ENCODE measurements at places on chromosomes 12 and 14.

DNA sequence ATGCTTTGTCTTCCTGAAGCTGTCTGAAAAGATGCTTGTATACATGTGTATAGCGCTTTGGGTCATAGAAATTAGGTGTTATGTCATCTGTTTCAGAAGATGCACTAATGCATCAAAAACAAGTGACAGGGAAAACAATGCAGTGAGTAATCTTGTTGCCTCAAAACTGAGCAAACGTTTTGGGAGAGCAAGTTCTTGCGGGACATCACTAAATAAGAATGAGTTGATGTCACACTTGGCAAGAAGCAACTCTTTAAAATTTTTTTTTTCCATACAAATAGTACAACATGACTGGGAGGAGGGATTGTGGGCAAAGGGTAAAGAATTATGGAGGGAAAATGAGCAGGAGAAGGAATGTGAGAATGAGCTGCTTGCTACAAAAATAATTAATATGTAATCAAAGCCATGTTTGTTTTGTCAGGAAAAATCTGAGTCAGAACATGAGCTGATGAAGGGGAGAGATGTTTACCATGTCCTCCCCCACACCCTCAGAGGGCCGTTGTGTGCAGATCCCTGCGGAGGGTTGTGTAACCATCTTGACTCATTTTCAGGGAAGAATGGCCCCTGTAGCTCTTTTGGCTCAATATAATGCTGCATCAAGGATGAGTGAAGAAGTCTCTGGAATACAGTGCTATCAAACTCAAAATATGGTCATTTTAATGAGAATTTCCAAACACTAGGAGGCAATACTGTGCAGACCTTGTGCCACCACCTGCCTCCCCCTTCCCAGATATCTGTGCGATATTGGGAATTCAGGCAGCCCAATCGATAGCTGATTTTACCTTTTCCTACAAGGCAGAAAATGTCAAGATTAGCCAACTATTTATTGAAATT, 41.4 kb downstream of the BORCS5 start:
- no peak for DNase-seq

- no peak for DNase-seq
Measured at GRCh38 chr12:41205070-41205709, 17.1 kb downstream of the PDZRN4 start.

DNA sequence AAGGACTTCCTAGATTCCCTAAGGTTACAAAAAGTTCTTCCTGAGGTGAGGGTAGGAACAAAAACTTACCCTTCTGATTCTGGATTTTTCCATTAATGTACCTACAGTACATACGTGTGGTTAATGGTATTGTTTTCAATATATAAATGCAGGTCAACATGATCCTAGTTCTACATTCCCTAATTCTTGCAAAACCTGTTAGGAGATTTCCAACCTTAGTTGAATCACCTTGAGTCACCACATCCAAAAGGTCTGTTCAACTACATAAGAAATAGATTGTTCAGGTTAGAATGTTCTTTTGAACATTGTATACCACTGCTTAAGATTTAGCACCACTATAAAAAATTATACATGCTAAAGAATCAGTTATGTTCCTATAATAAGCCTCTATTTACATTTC, 118.9 kb downstream of the GARIN6 start:
- DNase-seq: no peak

DNA sequence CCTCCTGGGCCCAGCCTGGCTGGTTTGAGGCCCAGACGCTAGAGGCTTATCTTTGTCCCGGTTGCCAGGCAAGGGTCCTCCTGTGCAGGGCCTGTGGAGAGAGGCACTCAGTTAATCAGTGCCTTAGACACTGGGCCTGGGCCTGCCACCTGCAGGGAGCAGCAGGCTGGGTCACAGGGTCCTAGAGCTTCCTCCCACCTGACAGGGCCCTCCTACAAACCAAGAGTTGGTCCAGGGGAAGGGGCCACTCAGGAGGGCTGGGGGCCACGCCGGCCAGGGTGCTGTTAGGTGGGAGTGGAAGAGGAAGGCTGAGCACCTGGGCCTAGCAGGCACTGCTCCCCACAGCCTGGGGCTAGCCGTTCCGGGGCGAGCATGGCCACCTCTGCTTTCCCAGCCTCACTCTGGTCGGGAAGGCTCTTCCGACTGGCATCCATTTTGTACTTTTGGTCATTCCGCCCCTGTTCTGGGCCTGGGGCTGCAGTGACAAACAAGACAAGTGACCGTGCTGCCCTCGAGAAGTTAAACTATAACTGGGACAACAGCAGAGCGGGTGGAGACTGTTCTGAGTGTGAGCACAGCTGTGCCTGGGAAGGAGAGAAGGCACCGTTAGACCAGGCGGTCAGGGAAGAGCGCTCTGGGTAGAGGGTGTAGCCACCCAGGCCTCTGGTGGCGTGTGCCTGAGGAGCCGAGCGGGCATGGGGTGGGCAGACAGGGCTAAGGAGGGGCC, 27.2 kb downstream of the FBRSL1 start:
- no peak for DNase-seq

DNA sequence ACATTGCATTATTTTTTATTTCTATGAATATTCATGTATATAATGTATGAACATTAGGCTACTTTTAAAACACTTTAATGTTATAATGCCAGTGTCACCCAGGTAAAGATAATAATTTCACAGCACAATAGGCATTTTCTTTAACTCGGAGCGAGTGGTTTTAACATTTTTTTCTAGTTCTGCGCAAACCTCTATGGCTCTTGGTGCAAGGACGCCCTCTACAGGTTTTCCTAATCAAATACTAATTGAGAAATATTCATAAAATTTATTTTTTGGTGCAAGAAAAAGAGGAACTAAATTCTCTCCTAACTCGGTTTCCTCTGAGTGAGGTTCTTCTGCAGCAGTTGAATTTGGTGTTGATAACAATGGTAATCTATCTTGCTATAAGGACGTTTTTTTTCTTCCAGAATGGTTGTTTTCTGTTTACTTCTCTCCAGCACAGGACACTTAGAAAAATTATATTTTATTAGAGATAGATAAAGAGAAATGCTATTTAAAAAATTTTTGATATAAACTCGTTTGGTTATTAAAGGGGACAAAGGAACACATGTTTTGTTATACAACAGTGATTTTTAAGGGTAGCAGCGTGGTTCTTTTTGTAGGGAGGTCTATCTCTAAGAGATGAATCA, 2.4 kb upstream of the WIF1 start:
- DNase-seq: no peak

GRCh38 chr14:68628605-68629310, 164.1 kb downstream of the ZFP36L1 start:
- no peak for DNase-seq

- no peak for DNase-seq
Measured at GRCh38 chr12:38384816-38385378, 68.3 kb downstream of the ALG10B start.

- DNase-seq: no peak
Measured at GRCh38 chr12:46660719-46661109, 165.1 kb downstream of the SLC38A4 start.

DNA sequence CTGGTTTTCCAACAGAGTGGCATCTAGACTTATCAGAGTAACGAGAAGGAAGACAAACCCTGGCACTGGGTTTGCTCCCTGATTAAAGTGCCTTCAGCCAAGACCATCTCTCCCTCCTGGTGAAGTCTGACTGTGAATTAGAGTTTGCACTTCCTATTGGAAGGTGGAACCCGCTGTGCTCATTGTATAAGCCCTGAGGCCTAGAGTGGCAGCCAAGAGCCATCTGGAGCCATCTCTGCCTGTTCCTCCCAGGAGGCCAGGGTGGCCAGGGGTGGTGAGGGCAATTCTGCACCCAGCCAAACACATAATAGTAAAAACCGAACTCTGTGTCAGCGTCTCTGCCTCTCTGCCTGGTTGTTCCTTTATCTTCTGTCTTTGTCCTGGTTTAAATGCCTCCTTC, 25.0 kb downstream of the MFAP5 start:
- no peak for DNase-seq

DNA sequence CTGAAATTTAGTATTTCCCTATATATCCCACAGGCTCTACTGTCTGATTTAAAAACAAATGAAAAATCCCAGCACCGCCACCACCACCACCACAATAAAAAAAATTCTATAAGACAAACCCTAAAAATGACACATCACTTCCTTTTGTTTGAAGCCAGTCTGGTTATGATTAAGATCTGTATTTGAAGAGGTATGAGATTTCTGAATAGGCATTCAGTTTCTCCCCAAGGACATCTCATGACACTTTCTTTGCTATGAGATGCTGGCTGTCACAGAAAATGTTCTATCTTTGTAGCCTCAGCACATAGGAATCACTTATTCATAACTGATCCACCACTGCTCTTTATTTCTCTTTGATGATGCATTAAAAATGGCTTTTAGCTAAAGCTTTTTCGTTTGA, 1071.0 kb downstream of the SLC6A15 start:
- no peak for DNase-seq

GRCh38 chr14:91417120-91417982, at the start of gene CCDC88C:
Gene CCDC88C (minus strand): TSS chr14:91417820. CDS start chr14:91417690, 130 bp downstream.
- DNase-seq: peak; percentile 71

DNA sequence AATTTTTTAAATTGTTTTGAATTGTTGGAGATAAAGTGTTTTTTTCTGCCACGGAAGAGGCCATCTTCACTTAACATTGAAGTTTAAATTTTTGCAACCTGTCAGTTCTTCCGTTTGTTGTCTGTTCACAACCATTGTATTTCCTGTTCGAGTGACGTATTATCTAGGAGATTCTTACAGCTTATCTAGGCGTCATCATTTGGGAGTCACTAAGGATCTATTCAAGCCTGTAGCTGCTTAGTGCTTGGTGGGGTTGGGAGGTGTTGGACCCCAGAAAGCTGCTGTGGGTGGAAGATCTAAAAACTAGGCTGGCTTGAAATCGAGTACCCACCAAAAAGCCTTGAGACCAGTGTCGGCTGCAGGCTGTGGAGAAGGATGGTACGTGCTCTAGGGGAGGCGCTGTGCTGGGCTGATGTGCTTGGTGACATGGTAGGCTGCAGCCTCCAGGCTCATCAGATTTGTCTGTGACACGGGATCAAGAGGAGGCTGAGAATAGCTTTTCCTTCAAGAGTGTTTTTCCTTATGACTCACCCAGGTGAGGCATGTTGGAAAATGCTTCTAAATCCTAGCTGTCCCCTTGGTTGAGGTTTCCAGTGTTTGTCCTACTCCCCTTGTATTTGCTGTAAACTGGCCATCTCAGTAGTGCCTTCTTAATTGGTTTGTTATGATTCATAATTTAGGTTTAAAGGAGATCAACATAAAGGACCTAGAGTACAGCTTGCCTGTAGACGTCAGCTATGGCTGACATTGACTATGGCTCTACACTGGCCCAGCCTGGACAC, 57.8 kb downstream of the ATG14 start:
- no peak for DNase-seq

- DNase-seq: no peak
Measured at GRCh38 chr12:27896419-27896990, 76.0 kb downstream of the PTHLH start.

DNA sequence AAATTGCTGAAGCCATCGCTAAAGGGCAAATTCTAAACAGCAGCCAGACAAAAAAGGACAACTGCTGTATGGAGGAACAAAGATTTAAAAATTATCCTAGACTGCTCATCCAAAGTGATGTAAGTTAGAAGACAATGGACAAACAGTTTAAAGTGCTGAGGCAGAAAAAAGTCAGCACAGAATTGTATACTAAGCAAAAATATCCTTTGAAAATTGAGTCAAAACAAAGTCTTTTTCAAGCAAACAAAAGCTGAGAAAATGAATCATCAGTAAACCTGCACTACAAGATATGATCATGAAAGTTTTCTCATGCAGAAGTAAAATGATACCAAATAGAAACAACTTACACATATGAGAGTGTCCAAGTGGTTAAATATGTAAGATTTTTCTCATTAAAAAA, 43.6 kb downstream of the EML5 start:
- DNase-seq: no peak

GRCh38 chr12:94140556-94140955, 7.8 kb upstream of the PLXNC1 start:
- DNase-seq: peak; percentile 25

GRCh38 chr14:59919570-59920377, at the start of gene LRRC9:
Gene LRRC9 (plus strand): TSS chr14:59920144.
- no peak for DNase-seq
